ENCODE measurements at places on chromosomes 2 and 18.

- no peak for DNase-seq
These were observed 248.8 kb downstream of the RDH14 start for GRCh38 chr2:18311420-18312195.

DNA sequence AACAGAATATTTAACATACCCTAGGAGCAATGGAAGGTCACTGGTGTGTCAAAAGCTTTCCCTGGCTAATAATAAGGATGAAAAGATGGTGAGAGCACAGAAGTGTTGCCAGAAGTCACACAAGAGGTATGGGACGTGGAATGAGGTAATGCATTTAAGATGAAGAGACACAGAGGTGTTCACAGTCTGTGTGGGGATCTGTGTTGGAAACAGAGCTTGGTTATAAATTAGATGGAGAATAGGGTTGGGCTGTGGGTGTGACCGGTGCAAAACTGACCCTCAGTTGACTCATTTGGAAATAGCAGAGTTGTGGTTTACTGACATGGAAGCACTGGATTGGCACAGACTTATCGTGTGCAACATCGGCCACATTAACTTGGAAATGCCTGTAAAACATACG lies 372.5 kb downstream of the SATB2 start:
- no peak for DNase-seq

DNA sequence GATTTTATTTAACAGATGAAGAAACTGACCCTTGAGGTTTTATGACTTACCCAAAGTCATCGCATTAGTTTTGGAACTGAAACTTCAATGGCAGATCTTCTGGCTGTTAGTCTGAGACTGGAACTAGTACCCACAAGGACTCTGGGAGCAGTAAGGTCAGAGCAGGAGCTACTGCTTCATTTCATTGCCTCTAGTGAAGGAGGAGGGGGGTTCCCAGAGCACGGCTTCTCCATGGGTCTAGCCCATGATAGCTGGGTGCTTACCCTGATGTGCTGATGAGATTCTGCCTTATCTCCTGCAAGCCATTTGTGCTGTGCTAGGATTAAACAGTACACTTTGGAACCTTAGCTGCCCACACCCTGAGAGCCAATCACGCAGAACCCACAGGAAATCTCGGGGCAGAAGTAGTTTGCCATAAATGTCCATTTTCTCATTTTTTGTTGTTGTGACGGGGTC lies 5.4 kb upstream of the RNASEH1 start:
- DNase-seq = no peak

DNA sequence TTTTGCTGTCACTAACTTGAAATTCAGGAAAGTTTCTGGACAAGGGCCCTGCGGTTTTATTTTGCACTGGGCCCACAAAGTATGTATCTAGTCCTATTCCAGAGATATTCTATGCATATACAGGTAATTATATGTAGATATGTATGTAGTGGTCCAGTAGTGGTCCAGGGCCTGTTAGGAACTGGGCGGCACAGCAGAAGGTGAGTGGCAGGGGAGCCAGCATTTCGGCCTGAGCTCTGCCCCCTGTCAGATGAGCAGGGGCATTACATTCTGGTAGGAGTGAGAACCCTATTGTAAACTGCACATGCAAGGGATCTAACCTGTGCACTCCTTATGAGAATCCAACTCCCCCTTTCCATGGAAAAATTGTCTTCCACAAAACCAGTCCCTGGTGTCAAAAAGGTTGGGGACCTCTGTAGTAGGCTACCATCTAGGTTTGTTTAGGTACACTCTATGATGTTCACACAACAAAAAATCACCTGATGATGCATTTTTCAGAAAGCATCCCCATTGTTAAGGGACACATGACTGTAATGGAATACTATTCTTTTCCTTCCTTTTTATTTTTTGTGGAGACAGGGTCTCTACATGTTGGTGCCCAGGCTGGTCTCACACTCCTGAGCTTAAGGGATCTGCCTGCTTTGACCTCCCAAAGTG lies 2.8 kb upstream of the PPP4R3B start:
- DNase-seq = peak; percentile 33

DNA sequence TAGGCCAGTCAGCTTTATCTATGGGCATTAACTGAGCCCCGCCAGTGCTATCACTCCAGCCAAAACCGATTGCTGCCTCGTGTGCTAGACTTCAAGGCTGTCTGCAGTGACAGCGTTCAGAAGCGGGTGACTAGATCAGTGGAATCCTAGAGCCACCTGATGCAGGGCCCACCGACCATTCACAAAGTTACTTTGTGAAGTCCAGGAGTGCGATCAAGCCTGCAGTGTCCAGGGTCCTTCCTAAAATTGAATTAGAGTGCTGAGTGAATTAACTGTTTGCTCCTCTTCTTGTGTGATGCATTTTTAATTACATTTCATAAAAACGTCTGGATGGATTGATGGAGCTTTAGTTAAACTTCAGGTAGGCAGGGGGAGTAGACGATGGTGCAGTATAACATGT lies 13.9 kb downstream of the PCARE start:
- no peak for DNase-seq

DNA sequence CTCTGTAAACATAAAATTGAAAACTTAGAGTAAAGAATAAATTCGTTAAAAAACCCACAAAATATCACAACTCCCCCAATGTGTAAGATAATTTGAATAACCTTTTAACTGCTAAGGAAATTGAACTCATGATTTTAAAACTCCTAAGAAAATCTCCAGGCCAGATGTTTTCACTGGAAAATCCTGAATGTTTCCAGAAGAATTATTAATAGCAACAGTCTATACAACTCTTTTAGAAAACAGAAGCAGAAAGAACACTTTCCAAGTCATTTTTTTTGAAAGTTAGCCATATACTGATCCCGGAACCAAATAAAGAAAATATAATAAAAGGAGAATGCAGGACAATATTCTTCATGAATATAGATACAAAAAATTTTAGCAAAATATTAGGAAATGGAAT lies 165.6 kb downstream of the ACOXL start:
- no peak for DNase-seq

Measured in HEK293T (cell line).